Uterus (tissue), 4 donors: ENCODE measurements at places on chromosomes 3 and 15. TPM values are rescaled to one million over a fixed set of nuclear protein-coding genes. Genes with fewer than 3 reads are reported as not detected.

The TMEM212 gene
- 1.2 TPM for total RNA-seq

The CNTN4 gene
- total RNA-seq: 2.6 TPM

The CLSTN2 gene
- 14.4 TPM for total RNA-seq

The SLC28A1 gene
- total RNA-seq: not detected

The MUSTN1 gene
- total RNA-seq: 8.7 TPM

The RLBP1 gene
- not detected for total RNA-seq

The CFAP20DC gene
- 5.1 TPM for total RNA-seq
